ENCODE measurements at places on chromosomes 6 and 20.

DNA sequence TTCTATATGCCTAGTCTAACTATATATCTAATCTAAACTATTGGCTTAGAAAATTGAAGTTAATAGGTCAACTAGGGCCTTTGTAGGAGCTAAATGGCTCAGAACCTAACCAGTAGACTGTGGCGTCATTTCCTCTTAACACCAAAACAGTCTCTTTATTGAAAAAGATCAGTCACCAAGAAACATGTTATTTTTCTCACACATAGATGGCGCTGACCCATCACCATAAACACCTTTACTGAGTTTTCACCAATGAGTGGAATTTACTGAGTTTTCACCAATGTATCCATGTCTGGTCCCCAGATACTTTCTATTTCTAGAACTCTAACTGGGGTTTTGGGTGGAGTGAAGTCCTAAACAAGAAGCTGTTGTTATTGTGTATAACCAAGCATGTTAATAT lies 636.0 kb downstream of the BCKDHB start:
- DNase-seq = no peak

- DNase-seq = no peak
Observed at GRCh38 chr6:4340544-4340943, 205.2 kb upstream of the ECI2 start.

DNA sequence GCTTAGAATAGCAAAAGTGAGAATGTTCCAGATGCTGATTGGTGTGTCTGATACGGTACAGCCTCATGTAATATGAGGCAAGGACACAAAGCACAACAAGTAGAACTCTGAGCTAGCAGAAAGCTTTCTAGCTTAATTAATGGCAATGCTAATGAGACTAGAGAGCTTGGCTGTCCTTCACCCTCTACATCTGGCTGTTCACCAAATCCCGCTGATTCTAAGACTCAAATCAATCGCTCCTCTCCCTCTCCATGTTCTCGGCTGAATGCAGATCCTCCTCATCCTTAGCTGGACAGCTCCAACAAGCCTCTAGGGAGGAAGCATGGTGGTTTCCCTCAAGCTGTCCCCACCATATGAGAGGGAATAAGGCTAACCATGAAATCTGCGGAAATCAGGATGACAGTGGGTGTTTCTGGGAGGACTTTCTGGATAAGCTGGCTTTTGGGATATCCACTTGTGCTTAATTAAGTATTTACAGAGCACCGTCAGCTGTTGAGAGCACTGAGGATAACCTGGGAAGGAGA lies 128.9 kb downstream of the FOXC1 start:
- no peak for DNase-seq

DNA sequence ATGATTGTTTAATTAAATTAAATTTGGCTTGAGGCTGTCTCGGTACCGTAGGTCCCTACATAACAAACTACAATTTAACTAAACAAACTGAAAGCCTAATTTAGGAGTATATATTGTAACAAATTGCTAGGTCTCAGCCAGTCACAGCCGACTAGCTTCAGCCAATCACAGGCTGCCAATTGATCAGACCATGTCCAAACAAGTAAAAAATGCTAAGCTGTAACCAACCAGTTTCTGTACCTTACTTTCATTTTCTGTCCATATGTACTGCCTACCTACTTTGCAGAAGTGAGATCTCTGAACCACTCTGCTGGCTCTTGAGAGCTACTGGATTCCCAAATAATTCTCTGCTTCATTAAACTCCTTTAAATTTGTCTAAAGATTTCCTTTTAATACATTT lies 648.0 kb upstream of the GJE1 start:
- DNase-seq = peak; percentile 8

GRCh38 chr6:125314009-125314581 lies 12.3 kb upstream of the HDDC2 start:
- peak; percentile 47 for DNase-seq

All from stimulated activated CD4-positive, alpha-beta T cell treated with anti-CD3 and anti-CD28 coated beads, Interleukin-2, amount 100 ng/mL, for 24 hours (primary cell).